ENCODE measurements at places on chromosomes 13 and 19.

- DNase-seq: no peak
Measured at GRCh38 chr13:51811046-51811445, 7.1 kb upstream of the DHRS12 start.

DNA sequence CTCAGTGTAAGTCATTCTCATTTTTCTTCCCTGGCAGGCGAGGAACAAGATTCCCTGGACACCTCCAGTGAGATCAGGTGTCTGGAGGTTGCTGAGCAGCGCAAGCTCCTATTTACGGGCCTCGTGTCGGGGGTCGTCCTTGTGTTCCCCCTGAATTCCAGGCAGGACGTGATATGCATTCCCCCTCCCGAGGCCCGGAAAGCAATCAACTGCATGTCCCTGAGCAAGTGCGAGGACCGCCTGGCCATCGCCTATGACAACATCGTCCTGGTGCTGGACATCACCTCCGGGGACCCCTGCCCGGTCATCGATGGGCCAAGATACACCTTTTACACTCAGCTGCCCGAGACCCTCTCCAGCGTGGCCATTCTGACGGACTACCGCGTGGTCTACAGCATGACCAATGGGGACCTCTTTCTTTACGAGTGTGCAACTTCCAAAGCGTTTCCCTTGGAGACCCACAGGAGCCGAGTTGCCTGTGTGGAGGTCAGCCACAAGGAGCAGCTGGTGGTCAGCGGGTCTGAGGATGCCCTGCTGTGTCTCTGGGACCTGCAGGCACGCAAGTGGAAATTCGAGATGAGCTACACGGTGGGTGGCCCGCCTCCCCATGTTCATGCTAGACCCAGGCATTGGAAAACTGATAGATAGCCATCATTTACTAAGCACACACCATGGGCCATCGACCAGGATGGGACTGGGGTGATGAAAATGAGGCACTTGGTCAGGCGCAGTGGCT, 21.5 kb upstream of the SIN3B start:
- no peak for DNase-seq

DNA sequence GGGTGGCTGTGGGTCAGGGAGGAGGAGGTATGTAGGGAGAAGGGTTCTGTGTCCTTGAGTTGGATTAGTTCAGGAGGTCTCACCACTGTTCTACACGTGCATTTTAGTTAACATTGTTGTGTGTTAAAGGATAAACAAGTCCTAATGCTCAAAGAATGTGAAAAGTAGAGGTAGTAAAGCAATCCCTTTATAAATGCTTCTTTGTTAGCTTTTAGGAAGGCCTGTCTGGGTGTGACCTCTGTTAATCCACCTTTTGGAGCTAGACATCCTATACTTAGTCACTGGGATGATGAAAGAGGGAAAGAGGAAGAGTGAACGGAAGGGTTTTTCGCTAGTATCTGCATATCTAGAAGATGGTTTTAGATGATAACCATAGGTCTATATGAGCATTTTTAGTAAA, 42.2 kb upstream of the FLT1 start:
- no peak for DNase-seq

DNA sequence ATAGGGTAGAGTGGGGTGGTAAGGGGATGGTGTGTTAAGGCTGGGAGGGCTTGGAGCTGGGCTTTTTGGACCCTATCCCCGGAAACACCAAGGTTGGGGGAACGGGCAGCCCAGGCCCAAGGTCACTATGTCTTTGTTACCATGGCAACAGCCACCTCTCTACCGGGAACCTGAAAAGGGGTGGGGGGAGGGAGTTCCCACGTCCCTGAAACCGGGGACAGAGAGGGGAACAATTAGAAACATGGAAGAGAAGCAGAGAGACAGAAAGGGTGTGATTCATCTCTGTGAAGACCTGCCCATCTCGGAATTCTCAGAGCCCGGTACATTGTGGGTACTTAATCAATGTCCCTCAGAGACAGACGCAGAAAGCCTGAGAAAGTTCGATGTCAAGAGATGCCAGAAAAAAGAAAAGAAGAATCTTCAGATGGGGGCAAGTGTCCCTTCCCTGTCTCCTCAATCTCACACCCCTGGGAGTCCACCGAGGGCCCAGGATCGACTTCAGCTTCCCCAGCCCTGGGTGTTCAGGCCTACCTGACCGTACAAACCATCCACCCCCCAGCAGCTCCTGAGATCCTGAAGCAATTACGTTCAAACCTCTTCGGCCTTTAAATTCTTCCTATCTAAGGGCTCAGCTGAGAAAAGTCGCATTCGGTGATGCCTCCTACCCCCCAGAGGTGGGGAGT, 6.8 kb upstream of the LRFN1 start:
- DNase-seq: no peak

GRCh38 chr19:16370641-16371391, 46.2 kb downstream of the KLF2 start:
- no peak for DNase-seq

DNA sequence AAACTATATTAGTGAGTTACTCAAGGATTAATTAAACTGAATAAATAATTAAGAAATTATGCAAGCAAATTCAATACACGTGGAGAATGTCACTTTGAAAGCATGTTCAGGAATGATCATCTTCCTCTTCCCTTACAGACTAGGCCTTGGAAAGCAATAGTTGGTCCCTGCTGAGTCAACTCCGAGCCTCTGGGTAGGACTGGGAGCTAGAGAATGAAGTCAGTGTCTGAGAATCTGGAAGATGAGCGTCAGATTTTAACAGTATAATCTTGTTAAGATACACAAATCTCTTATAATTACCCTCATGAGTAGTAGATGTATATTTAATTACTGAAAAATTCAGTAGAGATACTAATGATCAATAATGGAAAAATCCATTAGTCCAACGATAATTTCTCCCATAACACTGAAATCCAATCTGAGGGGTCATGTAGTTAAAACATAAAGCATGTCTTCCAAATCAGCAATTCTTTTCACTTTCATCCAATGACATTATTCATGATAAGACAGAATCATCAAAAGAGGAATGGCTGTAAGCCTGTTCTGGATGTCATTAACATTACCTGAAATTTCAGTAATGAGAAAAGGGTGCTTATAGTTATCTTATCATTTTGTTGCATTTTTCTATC, 423.0 kb downstream of the DCT start:
- DNase-seq: peak; percentile 7

DNA sequence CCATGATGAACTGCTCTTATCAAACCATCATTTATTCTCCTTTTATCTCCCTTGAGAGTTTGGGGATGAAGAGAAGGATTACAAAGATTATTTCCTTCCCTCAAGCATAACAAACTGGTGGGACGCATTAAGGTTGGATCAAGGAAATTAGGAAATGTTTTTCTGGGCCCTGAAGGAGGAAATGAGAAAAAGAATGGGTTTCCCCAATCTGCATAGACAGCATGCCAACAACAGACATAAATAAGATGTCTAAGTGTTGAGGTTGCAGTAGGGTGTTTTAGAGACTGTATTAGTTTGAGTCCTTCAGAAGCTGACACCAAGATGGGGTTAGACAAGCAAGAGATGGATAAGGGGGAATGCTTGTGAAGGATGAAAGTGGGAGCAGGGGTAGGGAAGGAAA, 7.3 kb downstream of the EPSTI1 start:
- no peak for DNase-seq

GRCh38 chr19:19657397-19657783, 6.1 kb downstream of the ATP13A1 start:
- DNase-seq: no peak

- no peak for DNase-seq
Measured at GRCh38 chr19:3045885-3046697, 16.2 kb downstream of the TLE5 start.

- peak; percentile 64 for DNase-seq
Measured at GRCh38 chr13:110113284-110113764, 193.6 kb downstream of the COL4A1 start.

GRCh38 chr13:64078025-64078424, 2662.4 kb upstream of the PCDH20 start:
- no peak for DNase-seq

- peak; percentile 51 for DNase-seq
Measured at GRCh38 chr19:2550431-2551171, 74.7 kb downstream of the GADD45B start.
